ENCODE measurements at places on chromosomes 6 and 20. TPM values are rescaled to one million over a fixed set of nuclear protein-coding genes. Genes with fewer than 3 reads are reported as not detected.
A peak's percentile ranks its signal among the peaks of the same experiment; 100 is the strongest.

DNA sequence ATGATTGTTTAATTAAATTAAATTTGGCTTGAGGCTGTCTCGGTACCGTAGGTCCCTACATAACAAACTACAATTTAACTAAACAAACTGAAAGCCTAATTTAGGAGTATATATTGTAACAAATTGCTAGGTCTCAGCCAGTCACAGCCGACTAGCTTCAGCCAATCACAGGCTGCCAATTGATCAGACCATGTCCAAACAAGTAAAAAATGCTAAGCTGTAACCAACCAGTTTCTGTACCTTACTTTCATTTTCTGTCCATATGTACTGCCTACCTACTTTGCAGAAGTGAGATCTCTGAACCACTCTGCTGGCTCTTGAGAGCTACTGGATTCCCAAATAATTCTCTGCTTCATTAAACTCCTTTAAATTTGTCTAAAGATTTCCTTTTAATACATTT lies 648.0 kb upstream of the GJE1 start:
- no peak for DNase-seq

DNA sequence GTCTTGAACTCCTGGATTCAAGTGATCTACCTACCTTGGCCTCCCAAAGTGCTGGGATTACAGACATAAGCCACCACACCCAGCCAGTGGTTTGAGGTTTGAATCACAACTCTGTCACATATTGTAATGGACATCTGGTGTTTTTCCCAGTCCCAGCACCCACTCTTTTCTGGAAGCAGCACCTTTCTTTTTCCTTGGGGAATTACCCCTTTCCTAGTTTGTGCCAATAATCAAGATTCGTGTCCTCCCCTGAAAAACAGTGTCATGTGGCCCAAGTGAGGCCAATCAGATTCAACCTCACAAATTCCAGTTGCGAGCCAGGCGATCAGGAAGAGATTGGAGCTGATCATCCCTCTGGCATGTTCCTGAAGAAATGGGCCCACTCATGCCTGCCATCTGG lies 71.7 kb upstream of the SGK1 start:
- no peak for DNase-seq

- DNase-seq, result no peak
These were observed 208.1 kb downstream of the UTRN start for GRCh38 chr6:144493035-144493910.

GRCh38 chr6:27838945-27839625 lies 73.1 kb downstream of the OR2B2 start:
- DNase-seq, result peak; percentile 68

DNA sequence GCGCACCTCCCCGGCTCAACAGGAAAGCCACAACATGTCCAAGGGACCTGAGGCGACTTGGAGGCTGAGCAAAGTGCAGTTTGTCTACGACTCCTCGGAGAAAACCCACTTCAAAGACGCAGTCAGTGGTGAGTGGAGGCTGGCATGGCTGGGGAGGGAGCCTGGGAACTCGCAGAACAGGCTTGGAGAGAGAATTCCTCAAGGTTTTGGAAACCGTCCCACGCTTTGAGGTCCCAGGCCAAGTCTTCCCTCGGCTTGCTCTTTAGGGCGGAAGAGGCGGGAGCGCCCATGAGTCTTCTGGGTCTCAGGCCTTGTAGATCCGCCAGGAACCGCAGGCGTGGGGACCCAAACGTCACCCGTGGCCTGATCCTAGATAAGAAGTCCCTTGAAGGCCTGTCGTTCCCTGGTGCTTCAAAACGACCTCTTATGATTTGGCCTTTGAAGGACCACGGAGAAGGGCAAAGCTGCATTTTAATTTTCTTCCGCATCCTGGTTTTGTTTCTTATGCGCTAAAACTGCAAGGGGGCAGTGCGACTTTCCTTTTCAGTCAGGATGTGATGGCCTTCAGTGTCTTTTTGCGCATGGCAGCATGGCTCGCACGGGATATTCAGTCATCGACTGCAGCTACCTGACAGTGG lies 2.0 kb downstream of the LAMP5 start:
- no peak for DNase-seq

- no peak for DNase-seq
These were observed 386.9 kb upstream of the MAN1A1 start for GRCh38 chr6:119736296-119737021.

GRCh38 chr6:145744619-145745018 lies 9.3 kb upstream of the EPM2A start:
- DNase-seq, result no peak

- no peak for DNase-seq
These were observed 170.6 kb downstream of the IBTK start for GRCh38 chr6:82076916-82077315.

DNA sequence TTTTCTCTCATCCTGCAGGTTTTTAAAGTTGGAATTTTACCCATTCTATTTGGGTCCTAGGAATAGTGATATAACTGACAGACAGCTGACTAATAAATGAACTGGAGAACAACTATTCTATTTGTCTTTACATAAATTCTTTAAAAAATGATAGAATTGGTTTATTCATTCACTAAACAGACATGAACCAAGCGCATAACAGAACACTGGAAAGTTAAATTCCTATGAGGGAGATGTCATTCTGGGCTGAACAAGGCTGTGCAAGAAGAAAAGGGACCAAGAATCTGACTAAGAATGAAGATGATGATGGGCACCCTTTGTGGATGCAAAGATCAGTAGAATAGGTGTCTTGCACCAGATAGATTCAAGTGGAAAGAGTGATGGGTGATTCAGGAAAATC lies 256.3 kb upstream of the SASH1 start:
- DNase-seq, result no peak

- no peak for DNase-seq
These were observed 44.0 kb upstream of the MARCKS start for GRCh38 chr6:113813142-113813541.

DNA sequence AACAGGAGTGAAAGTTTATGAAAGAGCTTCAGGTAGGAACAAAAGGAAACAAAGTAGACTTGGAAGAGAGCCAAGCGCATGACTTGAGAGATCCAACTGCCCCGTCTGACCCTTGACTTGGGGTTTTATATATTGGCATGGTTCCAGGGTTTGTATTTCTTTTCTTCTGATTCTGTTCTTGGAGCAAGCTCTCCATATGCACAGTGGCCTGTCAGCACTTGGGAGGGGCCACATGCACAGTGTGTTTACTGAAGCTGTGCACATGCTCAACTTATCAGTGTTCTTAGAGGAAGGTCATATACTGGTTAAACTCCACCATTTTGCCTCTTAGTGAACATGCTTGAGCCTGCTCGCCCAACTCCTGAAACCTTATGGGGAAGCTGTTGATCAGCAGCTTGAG lies 953.7 kb downstream of the TFAP2A start:
- peak; percentile 13 for DNase-seq

DNA sequence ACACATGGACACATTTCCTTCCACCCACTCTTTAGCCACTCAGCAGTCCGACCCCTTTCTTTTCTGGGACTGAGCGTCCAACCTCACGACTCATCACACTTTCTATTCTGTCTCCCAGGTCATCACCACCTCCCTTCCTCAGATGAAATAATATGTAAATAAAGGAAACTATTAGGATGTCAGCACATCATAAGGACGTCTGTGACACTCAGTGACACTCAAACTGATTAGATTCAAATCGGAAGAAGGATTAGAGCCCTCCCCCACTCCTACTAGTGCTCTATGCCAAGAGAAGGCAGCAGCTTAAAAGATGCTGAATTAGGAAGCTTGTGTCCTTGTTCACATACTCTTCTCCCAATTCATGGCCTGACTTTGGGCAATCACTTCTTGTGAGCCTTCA lies 113.6 kb downstream of the TNFRSF21 start:
- no peak for DNase-seq

DNA sequence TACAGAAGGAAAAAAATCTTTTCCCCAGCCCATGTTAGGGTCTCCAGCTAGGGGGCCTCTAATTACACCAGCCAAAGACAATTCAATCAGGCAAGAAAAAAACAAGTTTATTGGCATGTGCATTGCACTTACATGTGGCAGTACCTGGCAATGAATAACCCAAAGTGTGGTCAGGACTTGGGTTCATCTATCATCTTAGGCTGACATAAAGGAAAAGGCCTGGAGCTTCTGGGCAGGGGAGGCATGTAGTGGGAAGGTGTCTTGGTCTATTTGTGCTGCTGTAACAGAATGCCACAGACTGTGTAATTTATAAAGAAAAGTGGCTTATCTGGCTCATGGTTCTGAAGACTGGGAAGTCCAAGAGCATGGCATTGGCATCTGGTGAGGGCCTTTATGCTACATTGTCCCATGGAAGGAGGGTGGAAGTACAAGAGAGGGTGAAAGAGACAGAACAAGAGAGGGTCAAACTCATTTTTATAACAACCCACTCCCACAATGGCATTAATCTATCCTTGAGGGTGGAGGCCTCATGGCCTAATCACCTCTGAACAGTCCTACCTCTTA lies 4.4 kb upstream of the PYGB start:
- no peak for DNase-seq

- DNase-seq, result no peak
These were observed 68.7 kb upstream of the RNF24 start for GRCh38 chr20:4084096-4084495.

GRCh38 chr6:20763296-20763695 lies 229.0 kb downstream of the CDKAL1 start:
- DNase-seq, result no peak

- DNase-seq, result no peak
These were observed 106.5 kb upstream of the TIAM2 start for GRCh38 chr6:154888421-154889295.

GRCh38 chr6:170454512-170455285 lies 98.4 kb downstream of the PSMB1 start:
- no peak for DNase-seq

DNA sequence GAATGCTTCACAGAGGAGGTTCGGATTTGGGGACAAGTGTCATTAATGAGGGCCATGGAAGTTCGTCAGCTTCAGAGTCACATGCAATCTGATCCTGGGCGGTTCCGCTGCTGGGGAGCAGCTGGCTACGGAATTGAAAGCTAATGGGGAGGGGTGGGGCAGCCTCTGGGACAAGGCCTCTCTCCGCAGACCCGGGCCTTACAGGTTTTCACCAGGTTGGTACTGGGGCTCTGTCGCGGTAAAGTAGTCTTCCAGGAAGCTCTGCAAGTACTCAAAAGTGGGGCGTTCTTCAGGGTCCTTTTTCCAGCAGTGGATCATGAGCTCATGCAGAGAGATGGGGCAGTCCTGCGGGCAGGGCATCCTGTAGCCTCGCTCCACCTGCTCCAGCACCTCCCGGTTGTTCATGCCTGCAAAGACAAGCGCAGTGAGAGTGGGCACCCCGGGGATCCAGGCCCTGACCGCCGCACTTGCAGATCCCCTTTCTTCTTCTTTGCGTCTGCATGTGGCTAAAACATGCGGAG lies 55.9 kb upstream of the TRAF3IP2 start:
- no peak for DNase-seq

The OPRM1 gene
- not detected for total RNA-seq

The MOCS1 gene
- 10.6 TPM for total RNA-seq

The FUCA2 gene
- 117 TPM for total RNA-seq

The RAMACL gene
- 1.1 TPM for total RNA-seq

The INSM1 gene
- 1.7 TPM for total RNA-seq

The COL21A1 gene
- total RNA-seq, result 59.2 TPM
